ENCODE measurements at places on chromosomes 13 and 19.

GRCh38 chr19:4712771-4713170, 10.9 kb downstream of the DPP9 start:
- no peak for DNase-seq

- DNase-seq, result no peak
Measured at GRCh38 chr13:107644136-107644535, 571.2 kb downstream of the LIG4 start.

DNA sequence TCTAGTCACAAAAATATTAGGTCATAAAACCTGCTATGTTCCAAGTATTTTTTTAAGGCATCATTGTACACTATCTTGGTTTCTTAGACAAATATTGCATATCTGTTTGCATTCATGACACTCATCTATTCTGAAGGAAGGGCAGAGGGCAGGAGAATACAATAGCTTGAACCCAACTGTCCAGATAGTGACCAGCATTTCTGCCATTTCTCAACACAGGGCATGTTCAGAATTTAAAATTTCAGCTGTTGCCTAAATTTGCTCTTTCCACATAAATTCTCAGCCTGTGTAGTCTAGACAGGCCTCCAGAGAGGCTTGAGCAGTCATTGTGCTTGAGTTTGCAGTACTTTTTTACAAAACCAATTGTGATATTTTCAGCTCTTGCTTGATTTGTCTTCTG, 119.5 kb downstream of the ZAR1L start:
- no peak for DNase-seq

- DNase-seq, result peak; percentile 90
Measured at GRCh38 chr13:24671386-24672113, 8.7 kb upstream of the ATP12A start.

GRCh38 chr13:98706446-98707110, 45.9 kb downstream of the SLC15A1 start:
- DNase-seq, result no peak

DNA sequence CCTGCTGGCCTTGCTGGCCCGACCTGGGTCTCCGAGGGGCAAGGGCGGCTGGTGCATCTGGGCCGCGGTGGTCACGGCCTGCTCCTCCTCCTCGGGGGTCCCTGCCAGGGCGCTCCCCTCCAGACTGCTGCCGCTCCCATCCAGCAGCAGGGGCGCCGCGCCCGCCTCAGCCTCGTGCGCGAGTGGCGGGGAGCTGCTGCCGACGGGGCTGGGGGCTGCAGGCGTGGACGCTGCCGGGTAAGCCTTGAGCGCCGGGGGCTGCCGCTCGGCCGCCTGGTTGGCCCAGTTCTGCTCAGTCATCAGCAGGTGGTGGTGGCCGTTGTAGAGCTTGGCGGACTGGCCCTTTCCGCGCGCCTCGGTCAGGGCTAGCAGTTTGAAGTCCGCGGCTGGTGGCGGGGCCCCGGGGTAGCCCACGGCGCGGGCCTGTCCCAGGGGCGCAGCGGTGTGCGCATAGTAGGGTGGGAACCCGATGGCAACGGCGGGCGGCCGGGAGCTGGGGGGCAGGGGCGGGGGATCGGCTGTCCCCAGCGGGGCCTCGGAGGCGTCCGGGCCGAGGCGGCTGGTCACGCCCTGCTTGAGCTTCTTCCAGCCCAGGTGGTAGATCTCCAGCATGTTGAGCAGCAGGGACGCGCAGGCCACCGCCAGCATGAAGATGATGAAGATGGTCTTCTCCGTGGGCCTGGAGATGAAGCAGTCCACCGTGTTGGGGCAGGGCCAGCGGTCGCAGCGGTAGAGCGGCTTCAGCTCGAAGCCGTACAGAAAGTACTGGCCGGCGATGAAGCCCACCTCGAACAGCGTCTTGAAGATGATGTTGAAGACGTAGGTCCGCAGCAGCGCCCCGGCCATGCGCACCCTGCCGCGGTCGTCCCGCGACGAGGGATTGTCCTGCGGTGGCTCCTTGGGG, 18.6 kb downstream of the GJA3 start:
- no peak for DNase-seq

- no peak for DNase-seq
Measured at GRCh38 chr13:39455521-39456175, 147.3 kb downstream of the LHFPL6 start.

GRCh38 chr13:47672245-47673008, 328.6 kb downstream of the SUCLA2 start:
- DNase-seq, result peak; percentile 66

DNA sequence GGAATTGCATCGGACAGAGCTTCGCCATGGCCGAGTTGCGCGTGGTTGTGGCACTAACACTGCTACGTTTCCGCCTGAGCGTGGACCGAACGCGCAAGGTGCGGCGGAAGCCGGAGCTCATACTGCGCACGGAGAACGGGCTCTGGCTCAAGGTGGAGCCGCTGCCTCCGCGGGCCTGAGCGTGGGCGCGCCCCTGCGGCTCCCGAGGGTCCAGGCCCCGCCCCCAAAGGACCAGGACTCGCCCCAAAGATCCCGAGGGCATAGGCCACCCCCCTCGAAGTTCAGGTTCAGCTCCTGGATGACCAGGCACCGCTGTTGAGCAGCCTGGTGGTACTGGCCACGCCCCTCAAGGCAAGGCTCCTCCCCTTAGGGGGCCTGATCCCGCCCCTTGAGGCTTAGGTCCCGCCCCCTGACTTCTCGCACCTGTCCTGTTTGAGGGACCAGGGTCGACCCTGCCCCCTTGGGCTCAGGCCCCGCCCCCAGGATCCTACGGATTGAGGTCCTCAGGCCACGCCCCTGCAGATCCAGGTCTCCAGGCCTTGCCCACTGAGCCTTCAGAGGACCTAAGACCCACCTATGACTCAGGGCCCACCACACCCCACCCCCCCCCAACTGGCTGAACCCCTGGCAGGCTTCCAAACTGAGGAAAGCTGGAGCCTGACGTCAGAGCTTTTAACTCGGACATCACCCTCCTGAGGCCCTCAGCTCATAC, 43.1 kb downstream of the CYP4F22 start:
- DNase-seq, result no peak

- DNase-seq, result peak; percentile 40
Measured at GRCh38 chr13:75636436-75637180, 478 bp downstream of the LMO7 start.

DNA sequence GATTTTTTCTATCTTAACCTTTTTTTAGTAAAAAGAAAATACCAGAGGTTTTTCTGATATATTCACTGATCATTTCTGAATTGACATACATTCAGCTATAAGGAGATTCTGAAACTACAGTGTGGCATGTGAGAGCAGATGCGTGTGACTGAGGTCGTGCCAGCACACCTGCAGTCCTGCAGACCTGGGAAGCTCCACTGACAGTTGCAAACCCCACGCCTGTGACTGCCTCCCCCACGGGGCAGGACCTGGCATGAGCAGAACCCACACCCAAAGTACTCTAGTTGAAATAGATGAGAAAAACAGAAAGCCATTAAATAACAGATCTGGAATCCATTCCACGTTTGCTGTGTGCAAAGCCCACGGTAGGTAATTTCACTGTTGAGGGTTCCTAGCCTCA, 80.7 kb downstream of the TEX29 start:
- no peak for DNase-seq

GRCh38 chr13:66994097-66994496, 236.0 kb downstream of the PCDH9 start:
- peak; percentile 61 for DNase-seq

- DNase-seq, result no peak
Measured at GRCh38 chr13:48094404-48094780, 512 bp downstream of the MED4 start.

GRCh38 chr13:34805347-34805746, 136.7 kb upstream of the NBEA start:
- DNase-seq, result no peak

DNA sequence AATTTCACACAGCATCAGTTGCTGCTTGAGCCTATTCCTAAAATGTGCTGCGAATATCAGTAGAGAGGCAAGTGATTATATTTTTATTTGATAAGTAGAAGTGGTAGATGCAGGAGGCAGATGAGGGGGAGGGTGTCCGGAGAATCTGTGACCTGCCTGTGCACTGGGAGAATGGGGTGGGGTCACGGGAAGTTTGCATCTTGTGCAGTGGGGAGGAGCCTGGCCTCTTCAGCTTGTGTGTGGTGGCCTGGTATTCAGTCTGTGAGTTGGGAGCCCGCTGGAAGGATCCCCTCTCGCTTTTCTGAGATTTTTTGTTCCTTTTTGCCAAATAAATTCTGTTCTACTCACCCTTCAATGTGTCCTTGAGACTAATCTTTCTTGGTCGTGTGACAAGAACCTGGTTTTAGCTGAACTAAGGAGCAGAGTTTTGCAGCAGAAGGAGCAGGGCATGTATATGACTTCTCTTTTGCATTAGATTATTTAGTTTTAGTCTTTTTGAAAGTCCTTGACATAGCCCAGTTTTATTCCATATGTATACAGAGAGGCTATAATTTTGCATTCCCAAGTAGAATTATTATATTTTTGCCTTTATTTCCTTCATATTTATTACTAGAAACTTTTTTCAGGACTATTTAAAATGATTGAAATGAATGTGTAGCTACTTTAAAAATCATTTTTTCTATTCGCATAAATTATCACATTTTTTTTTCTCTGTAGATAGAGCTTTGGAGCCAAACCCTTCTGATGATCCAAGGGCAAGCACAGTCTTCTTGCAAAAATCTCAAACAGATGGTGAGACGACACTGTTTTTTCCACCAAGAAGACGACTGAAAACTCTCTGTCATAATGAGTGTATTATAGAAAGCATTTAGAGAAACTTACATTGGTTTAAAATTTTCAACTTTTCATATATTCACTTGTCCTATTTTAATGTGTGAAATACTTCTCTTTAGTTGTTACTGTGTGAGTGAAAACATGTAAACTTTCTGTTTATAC, 1257.2 kb downstream of the UQCRFS1 start:
- no peak for DNase-seq

GRCh38 chr13:38908574-38908973, 82.1 kb downstream of the STOML3 start:
- DNase-seq, result no peak

GRCh38 chr13:44676534-44676933, 100.4 kb upstream of the TSC22D1 start:
- DNase-seq, result no peak

GRCh38 chr19:12202250-12202649, 39.4 kb downstream of the ZNF136 start:
- no peak for DNase-seq

DNA sequence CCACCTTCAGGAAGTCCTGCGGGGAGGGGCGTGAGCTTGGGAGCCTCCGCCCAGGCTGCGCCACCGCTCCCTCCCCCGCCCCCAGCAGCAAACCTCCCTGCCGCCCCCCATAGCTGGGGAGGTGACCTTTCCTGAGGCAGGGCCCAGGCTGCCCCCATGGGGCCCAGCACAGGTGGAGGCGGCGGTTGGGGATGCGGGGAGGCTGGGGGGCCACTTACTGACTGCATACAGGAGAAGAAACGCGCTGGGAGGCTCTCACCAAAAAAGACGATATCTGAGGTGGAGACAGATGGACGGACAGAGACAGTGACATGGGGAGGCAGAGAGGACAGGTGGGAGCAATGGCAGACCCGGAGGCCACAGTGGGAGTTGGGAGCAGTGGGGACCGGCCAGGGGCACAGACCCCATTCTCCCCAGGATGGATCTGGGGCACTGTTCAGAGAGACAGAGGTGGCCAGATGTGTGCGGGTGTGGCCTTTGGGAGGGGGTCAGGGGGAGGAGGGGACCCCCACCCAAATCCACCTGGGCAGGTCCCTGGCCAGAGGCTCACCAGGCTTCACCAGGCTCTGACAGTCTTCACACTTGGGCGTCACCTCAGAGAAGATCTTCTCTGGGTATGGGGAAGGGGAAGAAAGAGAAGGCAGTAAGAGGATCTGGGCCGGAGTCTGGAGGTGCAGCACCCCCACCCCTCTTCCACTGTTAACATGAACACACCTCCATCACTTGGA, 3.0 kb upstream of the RINL start:
- DNase-seq, result no peak

- peak; percentile 76 for DNase-seq
Measured at GRCh38 chr13:93915269-93915809, 564.1 kb downstream of the DCT start.

GRCh38 chr13:68551701-68552522, 1321.8 kb upstream of the PCDH9 start:
- no peak for DNase-seq

DNA sequence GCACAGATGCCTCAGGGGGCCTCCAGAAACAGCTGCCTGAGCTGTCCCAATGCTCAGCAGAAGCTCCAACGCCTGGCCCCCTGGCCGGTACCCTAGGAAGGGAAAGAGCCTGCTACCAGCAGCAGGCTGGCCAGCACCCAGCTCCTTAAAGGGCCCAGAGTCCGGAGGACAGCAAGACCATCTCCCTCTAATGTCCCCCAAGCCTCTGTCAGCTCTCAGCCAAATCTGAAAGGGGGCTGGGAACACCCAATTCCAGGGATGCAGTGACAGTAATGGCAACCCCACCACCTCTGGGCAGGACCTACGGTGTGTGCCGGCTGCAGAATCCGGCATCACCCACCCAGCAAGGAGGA, 4.2 kb downstream of the PPP6R1 start:
- no peak for DNase-seq

GRCh38 chr13:56351041-56351440, 789.7 kb upstream of the PRR20A start:
- DNase-seq, result no peak

- no peak for DNase-seq
Measured at GRCh38 chr13:19955873-19956559, 2.5 kb upstream of the ZMYM2 start.

GRCh38 chr13:32585550-32586079, 637 bp upstream of the PDS5B start:
- peak; percentile 46 for DNase-seq

- no peak for DNase-seq
Measured at GRCh38 chr19:16627928-16628182, 149 bp downstream of the MED26 start.

DNA sequence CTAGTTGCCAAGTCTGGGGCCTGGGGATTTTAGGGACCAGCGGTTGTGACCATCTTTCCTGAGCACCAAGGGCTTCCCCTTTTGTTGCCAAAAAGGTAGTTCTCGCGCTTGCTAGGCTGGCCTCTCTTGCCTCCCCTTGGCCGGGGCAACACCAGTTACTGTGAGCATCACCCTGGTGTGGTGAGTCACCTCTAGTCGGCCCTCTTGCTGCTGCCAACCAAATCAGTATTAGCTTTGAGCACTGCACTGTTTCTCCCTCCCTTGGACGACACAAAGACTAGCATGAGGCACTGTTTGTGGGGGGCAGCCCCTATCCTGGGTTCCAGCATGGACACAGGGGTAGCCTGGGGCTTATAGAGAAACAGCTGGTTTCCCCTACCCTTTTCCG, 6.9 kb downstream of the SYDE1 start:
- DNase-seq, result no peak

DNA sequence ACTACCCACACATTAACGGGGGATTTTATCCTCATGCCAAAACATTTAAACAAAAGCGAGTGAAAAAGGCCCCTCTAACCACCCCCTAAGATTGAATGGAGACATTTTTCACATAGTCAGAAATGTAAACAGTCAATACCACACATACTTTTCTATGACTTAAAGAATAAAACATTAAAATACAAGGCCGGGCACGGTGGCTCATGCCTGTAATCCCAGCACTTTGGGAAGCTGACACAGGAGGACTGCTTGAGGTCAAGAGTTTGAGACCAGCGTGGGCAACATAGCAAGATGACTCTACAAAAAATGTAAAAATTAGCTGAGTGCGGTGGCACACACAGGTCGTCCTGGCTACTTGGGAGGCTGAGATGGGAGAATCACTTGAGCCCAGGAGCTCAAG, 47.3 kb downstream of the MPHOSPH8 start:
- peak; percentile 49 for DNase-seq
